ENCODE measurements at places on chromosomes 3 and 15.

DNA sequence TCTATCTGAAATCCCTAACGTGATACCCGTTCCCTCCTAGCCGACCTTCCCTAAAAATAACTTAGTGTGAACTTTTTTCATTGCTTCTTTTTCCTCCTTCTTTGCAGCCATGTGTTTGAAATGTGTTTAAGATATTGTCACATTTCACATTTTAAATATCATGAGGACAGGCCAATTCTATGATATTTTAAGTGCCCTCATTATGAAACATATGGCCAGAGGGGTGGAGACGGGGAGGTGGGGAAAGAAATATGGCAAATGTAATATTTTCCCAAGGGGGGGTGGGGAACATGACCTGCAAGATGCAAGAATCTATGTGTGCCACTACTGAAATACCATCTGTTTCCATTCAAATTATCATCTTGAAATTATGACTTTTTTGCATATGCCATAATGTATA lies 1039.2 kb downstream of the AGBL1 start:
- DNase-seq: no peak

DNA sequence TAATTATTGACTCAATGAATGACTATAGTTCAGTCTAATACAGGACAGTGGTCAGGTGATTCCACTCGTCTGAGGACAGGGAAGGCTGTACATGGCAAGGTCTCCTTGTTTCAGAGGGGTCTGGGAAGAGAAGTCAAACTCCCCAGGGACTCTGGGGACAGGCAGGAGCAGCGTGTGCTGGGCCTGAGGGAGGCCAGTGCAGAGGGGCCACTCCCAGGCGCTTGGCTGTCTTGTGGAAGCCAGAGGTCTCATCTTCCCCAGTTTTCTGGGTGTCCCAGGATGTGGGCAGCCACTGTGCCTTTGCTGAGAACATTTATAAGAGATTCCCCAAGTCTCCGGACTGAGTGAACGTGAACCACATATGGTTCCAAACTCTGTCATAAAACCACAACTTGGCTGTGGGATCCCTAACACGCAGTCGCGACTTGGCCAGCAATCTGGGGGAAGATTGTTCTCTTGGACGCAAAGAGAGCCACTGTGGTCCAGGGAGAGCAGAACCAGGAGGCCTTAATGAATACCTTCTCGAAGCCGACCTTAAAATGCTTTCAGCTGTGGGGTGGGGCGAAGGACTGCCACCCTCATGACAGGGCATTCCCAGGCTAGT lies 30.4 kb downstream of the BHLHE40 start:
- no peak for DNase-seq

GRCh38 chr15:36960947-36961227 lies 139.5 kb downstream of the MEIS2 start:
- DNase-seq: no peak

- DNase-seq: no peak
These were observed 39.0 kb downstream of the PGPEP1L start for GRCh38 chr15:98968576-98968975.

- DNase-seq: no peak
These were observed 511.8 kb downstream of the EDEM1 start for GRCh38 chr3:5699313-5699712.

DNA sequence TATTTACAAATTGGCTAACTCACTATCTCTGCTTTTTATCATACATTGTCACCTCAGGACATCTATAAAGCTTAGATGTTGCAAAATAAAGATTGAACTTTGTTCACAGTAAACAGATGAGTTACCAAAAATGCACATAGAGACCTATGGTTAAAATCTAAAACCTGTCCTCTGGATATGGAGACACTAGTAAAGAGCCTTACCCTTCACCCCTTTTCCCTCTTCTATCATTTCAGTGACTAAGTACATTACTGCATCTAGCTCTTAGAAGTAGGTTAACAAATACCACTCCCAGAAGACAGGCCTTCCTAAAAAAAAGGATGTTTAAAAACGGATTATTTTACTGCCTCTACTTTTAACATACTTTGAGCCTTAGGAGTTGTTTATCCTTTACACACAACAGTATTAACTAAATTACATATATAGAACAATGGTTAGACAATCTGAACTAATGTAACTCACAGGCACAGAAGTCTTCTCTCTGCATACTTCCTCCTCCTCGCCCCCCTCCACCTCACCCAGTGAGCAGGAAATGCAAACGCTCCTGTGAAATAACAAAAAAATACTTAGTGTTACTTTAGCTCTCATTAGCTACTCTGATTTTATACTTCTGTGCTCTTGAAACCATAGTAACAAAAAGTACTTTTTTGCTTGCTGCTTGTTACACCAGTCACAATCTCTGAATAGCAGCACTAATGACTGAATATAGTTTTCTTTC lies 23.3 kb downstream of the IREB2 start:
- no peak for DNase-seq

DNA sequence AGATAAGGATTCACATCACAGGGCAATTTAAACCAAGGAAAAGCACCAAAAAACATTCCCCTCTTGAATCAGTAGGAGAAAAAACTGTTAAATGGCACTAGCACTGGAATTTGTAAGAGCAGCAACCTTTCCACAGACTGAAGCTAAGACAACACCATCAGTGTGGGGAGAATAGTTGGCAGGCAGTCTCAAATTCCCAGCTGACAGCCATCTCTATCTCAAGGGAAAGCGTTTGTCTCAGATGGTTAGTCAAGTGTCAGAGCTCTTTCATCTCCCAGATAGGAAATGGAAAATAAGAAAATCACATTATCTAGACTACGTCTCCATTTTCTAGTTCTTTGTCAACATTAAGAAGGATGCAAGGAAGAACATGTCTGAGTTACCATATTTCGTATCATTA lies 228.7 kb downstream of the WDR72 start:
- no peak for DNase-seq

DNA sequence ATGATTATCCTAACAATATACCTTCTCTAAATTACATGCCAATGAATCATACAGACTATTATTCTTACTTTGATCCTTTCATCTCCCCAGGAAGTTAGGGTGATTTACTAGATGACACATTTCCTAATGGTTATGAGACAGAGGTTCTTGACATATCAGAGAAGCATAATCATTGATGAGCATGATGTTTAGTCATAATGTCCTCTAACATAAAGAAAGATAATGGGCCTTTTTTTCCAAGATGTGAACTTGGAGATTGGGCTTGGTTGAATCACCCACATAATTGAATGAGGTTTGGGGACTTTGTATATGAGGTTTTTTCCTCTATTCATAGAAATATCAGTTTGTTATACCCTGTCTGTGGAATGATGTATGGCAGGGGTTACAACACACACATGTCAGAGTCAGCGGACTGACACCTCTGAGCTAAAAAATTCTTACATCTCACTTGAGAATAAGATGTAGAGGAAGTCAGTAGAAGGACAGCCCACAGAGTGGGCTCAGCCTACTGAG lies 69.7 kb upstream of the DCBLD2 start:
- DNase-seq: no peak

DNA sequence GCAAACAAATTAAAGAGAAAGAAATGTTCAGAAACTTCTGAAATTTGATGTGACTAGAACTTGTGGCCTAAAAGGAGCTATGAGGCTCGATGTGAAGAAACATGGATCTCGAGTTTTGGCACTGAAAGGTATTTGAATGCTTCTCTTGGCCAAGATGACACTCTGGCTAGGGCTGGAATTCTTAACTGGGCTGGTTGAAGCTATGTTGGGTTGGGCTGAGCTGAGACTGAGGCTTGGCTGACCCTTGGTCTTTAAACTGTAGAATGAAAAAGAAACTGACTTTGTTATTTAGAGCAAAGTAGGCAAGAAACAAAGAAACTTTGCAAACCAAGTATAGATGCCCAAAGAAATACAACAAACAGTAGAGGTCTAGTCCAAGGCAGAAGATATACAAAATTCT lies 28.1 kb upstream of the CLDN16 start:
- DNase-seq: no peak

DNA sequence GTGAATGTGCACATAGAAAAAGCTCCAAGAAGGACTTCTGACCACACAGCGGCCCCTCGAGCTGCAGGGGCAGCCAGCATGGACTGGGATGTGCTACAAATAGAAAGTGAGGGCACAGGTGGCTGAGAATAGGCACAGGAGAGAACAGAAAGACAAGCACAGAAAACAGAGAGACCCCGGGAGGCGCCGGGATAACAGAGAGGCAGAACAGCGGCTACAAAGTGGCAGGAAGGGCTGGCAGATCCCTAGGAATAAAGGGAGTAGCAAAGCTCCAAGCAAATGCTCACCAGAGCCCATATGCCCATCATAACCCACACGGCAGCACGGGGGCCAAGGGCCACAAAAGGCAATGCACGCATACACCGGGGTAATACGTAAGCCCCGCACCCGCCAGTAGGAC lies 201.7 kb upstream of the NSMCE3 start:
- no peak for DNase-seq

DNA sequence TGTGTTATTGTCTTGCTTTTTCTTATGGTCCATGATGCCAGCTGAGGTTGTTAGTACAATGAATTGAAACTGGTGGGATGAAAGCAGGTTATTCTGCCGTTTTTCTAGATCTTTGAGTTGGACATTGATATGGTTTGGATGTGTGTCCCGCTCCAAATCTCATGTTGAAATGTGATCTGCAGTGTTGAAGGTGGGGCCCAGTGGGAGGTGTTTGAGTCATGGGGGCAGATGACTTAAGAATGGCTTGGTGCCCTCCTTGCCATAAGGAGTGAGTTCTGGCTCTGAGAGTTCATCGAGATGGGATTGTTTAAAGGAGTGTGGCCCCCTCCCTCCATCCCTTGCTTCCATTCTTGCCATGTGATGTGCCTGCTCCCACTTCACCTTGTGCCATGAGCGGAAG lies 80.3 kb upstream of the PIAS1 start:
- no peak for DNase-seq

- DNase-seq: no peak
These were observed 3.0 kb upstream of the CSRNP1 start for GRCh38 chr3:39156421-39156820.

DNA sequence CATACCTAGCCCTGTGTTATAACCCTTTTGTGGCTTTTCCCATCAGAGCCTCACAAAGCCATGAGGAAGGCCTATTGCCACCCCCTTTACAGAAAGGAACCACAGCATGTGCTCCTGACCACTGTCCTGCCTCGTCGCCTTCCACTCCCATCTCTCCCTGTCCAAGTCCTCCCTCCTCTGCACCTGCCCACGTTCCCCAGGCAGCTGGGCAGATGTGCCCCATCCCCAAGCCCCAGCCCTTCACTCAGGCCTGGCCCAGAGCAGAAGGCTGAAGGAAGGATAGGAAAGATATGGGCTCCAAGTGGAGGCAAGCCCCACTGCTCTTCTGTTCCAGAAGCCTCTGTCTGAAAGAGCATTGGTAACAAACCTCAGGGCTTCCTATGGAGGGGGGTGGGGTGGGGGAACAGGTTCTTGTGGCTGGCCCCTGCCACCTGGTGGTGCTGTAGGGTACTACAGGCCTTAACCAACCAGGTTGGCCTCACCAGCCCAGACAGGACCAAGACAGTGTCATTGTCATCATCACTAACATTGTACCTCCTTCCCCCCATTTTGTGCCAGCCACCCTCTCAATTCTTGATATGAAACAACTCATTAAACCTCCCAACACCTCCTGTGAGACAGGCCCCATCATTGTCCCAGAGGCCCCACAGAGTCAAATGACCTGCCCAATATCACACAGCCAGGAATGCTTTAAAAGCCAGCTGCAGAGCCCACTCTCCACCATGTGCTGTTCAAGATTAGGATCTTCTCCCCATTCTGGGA lies 10.0 kb downstream of the POC1A start:
- DNase-seq: peak; percentile 92

GRCh38 chr3:59289831-59290230 lies 240.0 kb upstream of the CFAP20DC start:
- no peak for DNase-seq

DNA sequence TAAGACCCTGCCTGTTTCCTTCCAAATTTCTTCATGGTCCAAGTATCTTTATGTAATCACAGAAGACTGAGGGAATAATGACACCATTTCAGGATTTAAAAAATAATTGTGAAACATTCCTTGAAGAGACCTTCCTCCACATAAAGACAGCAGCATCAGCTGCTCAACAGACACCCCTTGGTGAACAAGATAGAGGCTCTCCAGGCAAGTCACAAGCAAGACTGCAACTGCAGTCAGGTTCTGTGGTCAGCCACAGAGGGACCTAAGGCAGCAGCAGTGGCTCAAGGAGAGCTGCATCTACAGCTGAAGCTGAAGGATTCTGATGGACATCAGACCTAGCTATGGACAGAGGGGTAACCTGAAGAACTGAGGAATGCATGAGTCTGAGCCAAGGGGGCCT lies 97.2 kb upstream of the C3orf80 start:
- DNase-seq: no peak

DNA sequence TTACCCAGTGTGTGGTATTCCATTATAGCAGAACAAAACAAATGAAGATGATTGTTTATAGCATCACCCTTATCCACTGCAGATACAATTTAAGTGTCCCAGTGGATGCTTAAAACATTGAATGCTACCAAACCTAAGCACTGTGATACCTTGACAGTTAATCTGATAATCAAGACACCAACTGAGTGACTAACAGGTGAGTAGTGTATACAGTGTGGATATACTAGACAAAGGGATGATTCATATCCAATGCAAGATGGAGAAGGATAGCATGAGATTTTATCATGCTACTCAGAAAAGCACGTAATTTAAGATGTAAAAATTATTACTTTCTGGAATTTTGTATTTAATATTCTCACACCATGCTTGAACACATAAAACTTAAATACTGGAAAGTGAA lies 1449.0 kb downstream of the OTOL1 start:
- DNase-seq: no peak

DNA sequence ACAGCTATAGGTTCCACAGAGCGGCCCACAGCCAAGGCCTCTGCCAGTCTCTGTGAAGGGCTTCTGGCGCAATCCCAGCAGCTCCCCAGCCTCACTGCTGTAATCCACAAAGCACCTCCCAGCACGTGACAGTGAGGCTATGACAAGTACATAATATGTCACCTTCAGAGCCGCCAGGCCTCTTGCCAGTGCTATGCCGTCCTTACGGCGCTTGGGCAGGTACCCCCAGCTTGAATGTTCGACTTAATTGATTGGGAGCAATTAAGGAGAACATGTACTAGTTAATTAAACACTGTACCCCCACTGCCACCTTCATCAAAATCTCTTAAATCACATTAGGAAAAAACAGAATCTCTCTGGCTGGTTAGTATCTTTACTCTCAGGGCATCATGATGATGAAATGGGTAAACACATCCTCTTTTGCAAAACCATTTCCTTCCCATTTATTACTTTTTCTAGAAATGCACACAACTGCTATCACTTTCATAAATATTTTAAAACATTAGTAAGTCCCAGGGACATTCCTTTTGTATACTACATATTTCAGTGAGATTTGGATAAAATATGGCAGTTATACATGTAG lies 169.9 kb downstream of the XXYLT1 start:
- DNase-seq: no peak
